ENCODE measurements at places on chromosomes 1 and 21. TPM values are rescaled to one million over a fixed set of nuclear protein-coding genes. Genes with fewer than 3 reads are reported as not detected.

Gene ZMYND12
- total RNA-seq, result 0.39 TPM

Gene FCRL6
- not detected for total RNA-seq

Gene RPAP2
- total RNA-seq, result 10.6 TPM

Gene UTS2
- not detected for total RNA-seq
